ENCODE measurements at places on chromosomes 4 and X.

DNA sequence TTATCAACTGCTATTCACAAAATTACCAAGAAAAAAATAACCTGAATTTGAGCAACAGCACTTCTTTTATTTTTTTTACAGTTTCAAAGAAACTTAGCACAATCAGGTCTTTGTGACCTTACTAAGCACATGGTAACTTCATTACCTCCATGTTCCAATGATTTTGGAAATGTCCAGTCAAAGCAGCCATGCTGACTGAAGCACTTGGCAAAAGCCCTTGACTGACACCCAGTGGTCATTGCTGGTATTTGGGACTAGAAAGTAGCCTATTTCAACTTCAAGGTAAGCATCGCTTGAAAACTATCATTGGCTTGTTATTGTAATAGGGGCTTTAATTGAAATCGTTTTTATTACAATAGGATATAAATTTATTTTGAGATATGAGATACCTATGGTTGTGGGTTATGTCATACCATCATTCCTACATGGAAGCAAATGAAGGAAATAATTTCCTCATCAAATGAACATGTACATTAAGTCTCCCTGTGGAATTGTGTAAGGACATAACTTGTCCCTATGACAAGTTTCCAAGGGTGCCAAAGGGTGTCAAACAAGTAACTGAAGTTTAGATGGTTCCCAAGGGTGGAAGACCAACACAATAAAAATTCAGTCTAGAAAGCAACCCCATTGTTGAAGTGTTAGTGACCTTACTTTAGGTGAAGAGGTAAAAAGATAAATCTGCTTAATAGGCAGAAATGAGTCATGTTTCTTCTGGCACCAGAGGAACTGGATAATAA lies 15.2 kb upstream of the ANXA10 start:
- DNase-seq = peak; percentile 75

DNA sequence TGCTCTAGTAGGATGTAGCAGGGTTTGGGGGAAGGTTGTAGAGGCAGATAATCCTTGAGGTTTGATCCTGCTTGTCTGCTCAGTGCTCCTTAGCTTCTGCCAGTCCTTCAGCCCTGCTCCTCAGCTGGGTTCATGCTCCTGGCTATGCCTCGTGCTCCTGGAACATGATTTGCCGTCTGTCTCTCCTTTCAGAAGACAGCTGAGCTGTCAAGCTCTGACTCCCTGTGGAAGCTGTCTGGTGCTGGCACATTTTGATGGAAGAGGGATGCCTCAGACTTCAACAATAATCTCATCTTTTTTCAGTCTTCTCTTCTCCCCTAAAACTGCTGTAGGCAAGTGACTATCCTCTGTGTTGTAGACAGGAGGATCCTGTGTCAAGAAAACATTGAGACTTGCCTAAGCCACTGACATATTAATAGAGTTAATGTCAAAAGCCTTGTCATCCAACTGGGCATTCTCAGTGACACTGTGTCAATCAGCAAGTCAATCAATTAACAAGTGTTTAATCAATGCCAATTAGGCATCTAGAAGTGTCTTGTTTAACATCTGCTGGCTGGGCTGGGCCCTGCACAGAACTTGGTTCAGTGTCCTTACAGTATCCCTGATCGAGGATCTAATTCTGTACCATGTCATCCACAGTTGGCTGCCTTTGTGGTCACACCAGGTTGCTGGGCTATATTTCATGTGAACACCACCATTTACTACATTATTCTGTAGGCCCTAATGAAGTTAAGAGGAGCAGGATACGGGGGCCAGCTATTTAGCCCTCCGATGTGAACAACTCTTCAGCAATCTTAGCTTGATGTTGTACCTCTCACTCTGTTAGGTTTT lies 96.7 kb downstream of the SYNPO2 start:
- DNase-seq = no peak

- DNase-seq = no peak
These were observed 224.5 kb upstream of the AGTR2 start for GRCh38 chrX:115946059-115946458.

GRCh38 chr4:140645614-140646412 lies 77.1 kb upstream of the UCP1 start:
- no peak for DNase-seq

DNA sequence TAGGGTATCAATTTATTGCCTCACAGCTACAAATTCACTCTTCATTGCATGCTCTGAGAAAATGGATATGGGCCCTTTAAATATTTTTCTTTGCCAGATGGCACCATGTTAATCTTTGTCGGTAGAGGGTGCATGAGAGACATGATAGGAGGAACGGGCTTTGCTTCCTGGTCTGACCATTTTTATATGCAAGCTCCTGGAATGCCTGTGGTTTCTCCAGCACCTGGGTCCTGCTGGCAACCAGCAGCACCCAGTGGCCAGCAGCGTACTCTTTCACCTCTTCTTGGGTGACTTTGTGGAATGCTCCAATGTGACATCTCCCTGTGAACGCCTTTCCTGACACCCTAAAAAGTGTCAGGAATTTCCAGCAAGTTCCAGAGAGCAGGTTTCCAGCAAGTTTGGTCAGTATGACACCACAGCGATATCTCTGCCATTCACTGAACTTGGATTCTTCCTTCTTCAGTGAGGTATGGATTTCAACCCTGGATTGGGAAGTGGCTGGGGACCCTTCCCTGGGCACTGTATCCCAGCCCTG lies 140.3 kb upstream of the PGRMC2 start:
- DNase-seq = no peak

GRCh38 chr4:33189169-33189568 lies 2469.0 kb downstream of the PCDH7 start:
- no peak for DNase-seq

GRCh38 chr4:90074322-90074886 lies 52.8 kb upstream of the CCSER1 start:
- no peak for DNase-seq

DNA sequence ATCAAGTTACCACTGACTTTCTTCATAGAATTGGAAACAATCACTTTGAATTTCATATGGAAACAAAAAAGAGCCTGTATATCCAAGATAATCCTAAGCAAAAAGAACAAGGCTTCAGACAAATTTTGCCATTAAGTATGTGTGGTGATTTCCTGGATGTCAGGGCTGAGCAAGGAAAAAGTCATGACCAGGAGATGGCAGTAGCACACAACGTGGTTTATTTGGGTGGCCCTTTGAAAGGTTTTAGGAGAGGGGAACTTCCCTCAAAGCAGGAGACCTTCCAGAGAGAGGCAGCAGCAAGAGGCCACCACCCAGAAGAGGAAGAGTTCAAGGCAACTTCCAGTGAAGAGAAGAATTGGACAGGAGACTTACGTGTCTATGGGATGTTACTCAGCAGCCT lies 18.1 kb upstream of the ZXDB start:
- DNase-seq = no peak

DNA sequence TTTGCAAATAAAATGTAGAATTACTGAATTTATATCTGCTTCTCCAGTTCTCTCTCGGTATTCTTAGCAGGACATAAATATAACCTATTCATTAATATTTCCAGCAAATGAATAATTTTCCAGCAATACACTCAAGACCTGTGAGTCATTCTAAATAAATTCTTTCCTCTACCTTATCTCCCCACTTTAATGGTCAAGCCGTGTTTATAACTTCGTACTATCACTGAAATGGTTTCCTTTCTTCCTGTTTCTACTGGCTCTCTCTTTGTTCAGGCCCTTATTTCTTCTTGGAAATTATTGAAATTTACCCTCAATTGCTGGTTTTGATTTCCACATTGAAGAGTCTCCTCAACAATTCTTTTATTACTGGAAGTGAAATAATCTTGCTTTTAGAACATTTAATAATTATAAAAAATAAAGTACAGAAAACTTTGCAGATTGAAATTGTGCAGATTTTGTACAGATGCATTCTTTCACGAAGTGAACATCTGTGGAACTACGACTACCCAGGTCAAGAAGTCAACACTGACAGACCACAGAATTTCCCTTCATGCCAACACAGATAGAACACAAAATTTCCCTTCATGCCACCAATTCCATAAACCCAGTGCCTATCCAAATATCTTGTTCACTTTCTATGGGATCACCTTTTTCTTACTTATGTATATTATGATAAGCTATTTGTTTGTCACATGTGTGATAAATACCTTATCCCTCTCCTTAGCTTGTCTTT lies 205.7 kb downstream of the FAT4 start:
- DNase-seq = no peak

DNA sequence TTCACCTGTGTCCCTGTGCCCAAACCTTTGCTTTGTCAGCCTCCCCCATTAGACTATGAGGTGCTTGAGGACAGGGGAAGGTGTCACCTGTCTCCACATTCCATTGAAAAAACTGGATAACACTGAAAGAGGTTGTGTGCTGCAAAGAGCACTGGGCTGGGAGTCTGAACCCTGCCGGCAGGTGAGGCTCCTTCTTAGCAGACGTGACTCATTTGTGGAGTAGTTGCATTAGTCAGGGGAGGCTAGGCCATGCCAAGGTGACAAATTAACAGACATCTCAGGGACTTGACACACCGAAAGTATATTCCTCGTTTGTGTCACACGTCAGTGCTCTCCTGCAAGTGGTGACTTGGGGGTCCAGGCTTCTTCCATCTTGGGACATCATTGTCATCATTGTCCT lies 95.9 kb upstream of the STX18 start:
- no peak for DNase-seq

- no peak for DNase-seq
These were observed 7.3 kb downstream of the GPRASP1 start for GRCh38 chrX:102658556-102658955.

- peak; percentile 50 for DNase-seq
These were observed 106.2 kb upstream of the AFAP1 start for GRCh38 chr4:8045909-8046308.

- DNase-seq = no peak
These were observed 1.7 kb downstream of the MTMR1 start for GRCh38 chrX:150694738-150695410.

GRCh38 chr4:183588169-183588675 lies 70.8 kb downstream of the RWDD4 start:
- no peak for DNase-seq

GRCh38 chrX:132565273-132565672 lies 76.4 kb upstream of the MBNL3 start:
- DNase-seq = no peak

GRCh38 chr4:149980941-149981340 lies 97.3 kb upstream of the DCLK2 start:
- peak; percentile 60 for DNase-seq

DNA sequence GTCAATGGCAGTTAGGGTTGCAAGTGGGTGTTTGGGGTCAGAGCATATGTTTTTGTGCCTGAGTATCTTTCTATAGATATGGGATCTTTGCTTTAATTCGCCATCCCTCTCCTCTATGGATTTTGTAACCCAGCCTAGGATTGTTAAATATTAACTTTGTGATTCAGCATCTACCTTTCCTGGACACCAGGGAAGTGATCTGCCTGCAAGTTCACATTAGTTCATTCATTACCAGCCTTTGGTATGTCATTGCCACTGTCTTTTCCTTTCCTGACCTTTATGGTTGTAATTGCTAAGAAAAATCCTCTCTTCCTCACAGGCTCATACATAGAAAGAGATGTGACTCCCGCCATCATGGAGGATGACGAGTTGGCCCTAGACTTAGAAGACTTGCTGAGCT lies 73.8 kb downstream of the KIT start:
- DNase-seq = no peak

- no peak for DNase-seq
These were observed 107.5 kb downstream of the CLNK start for GRCh38 chr4:10577018-10577417.

DNA sequence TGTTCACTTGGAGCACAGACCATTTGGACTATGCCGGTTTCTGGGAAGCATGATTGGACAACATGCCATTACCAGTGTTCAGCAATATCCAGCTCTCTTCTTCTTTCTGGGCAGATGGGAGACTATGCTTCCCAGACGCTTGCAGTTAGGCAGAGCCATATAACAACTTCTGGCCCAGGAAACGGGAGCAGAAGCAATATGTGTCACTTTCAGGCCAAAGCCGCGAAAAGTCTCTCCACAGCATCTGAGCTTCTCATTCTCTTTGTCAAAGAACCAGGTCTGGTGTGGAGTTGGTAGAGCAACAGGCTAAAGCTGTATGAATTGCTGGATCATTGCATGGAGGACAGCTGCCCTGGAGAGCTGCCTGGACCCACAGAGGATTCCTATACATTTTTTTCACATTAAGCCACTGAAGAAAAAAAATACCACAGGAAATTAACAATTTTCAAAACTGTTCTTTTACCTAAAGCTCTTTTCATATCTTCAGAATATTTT lies 131.4 kb upstream of the FRG1 start:
- no peak for DNase-seq

- DNase-seq = no peak
These were observed 170.0 kb downstream of the SMIM20 start for GRCh38 chr4:26083987-26084386.

- DNase-seq = no peak
These were observed 2.0 kb downstream of the MID1IP1 start for GRCh38 chrX:38803243-38803587.

DNA sequence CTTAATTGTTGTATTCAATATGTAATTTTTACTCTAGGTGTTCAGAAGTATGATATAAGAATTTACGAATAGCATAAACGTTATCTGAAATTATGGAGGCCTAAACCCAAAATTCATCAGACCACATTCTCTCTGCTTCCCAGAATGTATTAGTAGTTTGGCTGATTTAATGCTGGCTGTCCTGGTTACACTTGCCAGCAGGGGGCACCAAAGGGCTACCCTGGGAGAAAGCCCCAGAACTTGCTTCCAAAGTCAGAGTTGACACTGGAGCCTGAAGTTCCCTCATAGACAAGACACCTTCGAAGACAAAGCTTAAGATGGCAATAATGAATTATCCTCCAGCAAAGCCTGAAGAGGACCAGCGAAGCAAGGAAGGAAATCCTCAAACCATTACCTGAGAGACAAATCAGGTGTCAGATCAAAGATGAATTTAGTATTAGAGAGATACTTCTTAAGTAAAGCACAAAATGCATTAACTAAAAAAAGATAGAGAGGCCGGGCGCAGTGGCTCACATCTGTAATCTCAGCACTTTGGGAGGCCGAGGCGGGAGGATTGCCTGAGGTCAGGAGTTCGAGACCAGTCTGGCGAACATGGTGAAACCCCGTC lies 11.3 kb upstream of the ANOS1 start:
- peak; percentile 68 for DNase-seq

- DNase-seq = no peak
These were observed 32.1 kb upstream of the SLC16A2 start for GRCh38 chrX:74389016-74389722.

DNA sequence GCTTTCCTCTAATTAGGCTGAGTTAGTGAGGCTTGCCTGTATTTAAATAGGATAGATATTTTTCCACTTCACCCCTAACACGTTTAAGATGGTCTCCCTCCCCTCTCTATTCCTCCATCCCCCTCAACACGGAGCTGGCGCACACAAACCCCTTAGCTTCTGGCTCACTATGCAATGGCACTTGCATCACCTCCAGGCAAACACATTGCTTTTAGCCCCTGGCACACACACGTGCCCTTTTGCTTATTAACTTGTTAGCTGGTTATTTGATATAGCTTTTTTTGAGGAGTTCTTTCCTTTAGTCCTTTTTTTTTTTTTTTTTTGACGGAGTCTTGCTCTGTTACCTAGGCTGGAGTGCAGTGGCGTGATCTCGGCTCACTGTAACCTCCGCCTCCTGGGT lies 94.3 kb downstream of the HDAC8 start:
- DNase-seq = no peak
